Fibroblast of upper back skin (primary cell): ENCODE measurements at places on chromosomes 2 and 18.

DNA sequence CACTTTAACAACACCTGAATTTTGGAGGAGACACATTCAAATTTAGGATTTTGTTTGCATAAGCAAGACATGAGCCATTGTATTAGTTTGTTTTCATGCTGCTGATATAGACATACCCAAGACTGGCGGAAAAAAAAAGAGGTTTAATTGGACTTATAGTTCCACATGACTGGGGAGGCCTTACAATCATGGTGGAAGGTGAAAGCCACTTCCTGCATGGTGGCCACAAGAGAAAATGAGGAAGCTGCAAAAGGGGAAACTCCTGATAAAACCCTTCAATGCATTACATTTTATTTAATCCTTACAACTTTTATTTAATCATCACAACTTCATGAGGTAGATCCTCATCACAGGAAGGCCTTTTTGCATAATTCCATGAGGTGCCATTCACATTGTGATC, 242.0 kb upstream of the STON1 start:
- no peak for DNase-seq

GRCh38 chr2:199662255-199662654, 188.7 kb downstream of the FTCDNL1 start:
- peak; percentile 7 for DNase-seq

DNA sequence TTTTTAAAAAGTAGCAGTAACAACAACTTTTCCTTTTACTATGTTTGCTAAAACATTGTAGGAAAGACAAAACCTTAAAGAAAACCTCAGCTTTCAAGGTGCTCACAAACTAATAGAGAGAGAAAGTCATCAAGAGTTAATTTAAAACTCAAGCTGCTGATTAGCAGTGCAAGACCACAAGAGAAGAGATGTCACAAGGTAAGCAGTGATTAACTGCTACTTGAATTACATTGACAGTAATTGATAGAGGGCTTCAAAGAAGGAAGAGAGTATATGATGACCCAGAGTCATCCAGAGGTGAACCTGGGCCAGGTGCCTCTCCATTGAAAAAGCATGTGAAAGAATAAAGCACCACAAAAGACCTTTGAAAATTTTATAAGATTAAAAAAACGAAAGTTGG, 939.6 kb upstream of the CNTNAP5 start:
- no peak for DNase-seq

DNA sequence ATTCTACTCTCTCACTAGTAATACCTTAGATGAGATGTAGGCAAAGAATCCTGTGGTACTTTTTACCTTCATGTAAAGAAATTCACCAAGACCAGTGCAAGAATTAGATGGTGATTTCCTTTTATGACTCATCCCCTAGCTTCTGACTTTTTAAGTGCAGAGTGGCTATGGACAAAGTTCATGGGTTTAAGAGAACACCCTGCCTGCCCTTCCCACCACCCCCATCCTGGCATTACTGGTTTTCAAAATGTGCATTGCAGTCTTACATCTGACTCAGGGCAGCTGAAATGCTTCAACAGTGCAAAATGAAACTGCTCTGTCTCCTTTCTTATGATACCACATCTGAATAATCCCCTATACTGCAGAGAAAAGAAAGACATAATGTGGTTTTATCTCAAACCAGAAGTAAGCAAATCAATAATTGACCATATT, 22.6 kb downstream of the MAIP1 start:
- DNase-seq, result peak; percentile 70

DNA sequence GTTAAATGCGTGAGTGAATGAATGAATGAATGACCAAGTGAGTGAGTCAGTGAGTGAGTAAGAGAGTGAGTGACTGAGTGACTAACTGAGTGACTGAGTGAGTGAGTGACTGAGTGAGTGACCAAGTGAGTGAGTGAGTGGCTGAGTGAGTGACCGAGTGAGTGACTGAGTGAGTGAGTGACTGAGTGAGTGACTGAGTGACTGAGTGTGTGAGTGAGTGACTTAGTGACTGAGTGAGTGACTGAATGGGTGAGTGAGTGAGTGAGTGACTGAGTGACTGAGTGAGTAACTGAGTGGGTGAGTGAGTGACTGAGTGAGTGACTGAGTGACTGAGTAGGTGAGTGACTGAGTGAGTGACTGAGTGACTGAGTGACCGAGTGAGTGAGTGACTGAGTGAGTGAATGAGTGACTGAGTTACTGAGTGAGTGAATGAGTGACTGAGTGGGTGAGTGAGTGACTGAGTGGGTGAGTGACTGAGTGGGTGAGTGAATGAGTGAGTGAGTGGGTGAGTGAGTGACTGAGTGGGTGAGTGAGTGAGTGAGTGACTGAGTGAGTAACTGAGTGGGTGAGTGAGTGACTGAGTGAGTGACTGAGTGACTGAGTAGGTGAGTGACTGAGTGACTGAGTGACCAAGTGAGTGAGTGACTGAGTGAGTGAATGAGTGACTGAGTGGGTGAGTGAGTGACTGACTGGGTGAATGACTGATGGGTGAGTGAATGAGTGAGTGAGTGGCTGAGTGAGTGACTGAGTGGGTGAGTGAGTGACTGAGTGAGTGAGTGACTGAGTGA, 11.3 kb downstream of the MAL start:
- DNase-seq, result no peak

DNA sequence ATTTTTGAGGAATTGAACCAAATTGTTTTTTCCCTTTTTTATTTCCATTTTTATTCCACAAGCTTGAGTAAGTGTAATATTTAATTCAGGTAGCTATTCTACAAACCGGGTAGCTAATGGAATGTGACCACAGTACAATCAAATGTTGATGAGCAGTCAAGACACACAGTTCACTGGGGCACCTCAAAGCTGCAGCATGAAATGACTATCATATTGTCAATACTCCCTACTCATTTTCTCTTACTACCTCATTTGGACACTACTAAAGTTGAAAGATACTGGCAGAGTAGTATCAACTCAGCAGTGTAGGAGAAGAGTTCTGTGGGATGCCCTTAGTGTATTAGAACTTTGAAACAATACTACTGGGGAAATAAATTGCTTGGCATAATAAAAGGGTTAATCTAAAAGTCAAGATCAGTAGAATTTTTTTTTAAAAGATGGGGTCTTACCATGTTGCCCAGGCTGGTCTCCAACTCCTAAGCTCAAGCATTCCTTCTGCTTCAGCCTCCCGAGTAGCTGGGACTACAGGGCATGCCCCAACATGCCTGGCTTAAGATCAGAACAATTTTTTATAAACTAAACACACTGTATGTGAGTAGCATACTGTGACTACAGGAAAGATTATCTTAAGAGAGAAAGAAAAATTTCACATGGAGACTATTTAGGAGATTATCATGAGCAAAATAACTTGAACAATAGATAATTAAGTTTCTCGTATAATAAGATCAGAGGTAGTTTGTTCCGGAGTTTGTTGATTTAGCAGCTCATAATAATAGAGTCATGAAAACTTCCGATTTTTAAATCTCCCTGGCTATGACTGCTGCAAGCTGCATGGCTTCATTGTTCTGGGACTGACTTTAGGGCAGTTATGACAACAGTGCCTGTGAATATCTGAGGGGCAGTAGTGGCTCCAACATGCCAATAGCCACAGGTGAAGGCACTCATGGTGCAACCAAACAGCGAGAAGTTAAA, 43.7 kb downstream of the MYO3B start:
- peak; percentile 22 for DNase-seq

DNA sequence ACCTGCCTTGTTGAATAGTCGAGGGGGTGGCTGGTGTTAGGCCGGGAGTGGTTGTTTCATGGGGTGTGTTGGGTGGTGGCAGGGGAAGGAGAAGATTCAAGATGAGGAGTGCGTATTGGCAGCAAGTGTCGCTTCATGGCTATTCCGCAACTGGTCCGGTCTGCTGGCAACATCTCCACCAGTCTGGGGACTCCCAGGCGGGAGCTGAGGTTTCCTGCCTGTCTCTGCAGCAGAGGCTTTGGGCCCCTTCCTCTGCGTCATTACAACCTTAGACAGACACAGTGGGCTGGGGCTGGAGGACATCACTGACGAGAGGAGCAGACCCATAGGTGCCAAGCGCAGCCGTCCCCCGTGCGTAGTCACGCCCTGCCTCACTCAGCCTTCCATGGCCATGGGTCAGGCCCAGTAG, 64.0 kb upstream of the MCFD2 start:
- DNase-seq, result no peak

- DNase-seq, result no peak
These were observed 13.6 kb upstream of the GPR35 start for GRCh38 chr2:240611601-240612210.

DNA sequence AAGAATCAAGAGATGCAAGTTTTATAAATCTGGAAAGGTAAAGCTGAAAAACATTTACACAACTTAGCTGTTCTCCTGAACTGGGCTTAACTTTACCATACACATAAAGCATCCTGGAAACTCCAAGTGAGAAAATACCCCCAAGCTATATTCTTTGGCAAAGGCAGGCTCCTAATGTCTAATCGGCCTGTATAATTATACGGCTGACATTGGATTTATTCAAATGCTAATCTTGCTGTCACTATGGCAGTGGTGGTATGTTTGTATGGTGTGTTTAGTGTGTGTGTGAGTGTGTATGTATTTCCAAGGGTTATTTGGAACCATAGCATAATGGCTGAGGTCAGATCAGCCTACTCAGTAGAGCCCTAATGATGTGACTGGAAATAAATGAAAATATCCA, 1031.8 kb upstream of the ZEB2 start:
- no peak for DNase-seq

GRCh38 chr2:134738141-134738870, 19.5 kb upstream of the TMEM163 start:
- DNase-seq, result peak; percentile 26
